ENCODE measurements at places on chromosomes 11 and 22.

- DNase-seq = no peak
- peaks cover 84% of the 10 kb centered on the region for H3K27me3 ChIP-seq
- no peaks in the 10 kb centered on the region for H3K36me3 ChIP-seq
- H3K4me1 ChIP-seq = peaks cover 8% of the 10 kb centered on the region
- H3K4me3 ChIP-seq = no peak overlapping the region
- no peak overlapping the region for H3K27ac ChIP-seq
Measured at GRCh38 chr22:45497351-45498145, 5.1 kb upstream of the FBLN1 start.

- DNase-seq = no peak
Measured at GRCh38 chr11:133842053-133842452, 3.3 kb downstream of the SPATA19 start.

GRCh38 chr11:34050581-34051348 lies 766 bp upstream of the CAPRIN1 start:
- H3K27me3 ChIP-seq = no peaks in the 10 kb centered on the region
- H3K4me3 ChIP-seq = peak overlapping the region; percentile 99
- DNase-seq = no peak
- H3K27ac ChIP-seq = peak overlapping the region; percentile 98
- H3K4me1 ChIP-seq = peaks cover 16% of the 10 kb centered on the region

DNA sequence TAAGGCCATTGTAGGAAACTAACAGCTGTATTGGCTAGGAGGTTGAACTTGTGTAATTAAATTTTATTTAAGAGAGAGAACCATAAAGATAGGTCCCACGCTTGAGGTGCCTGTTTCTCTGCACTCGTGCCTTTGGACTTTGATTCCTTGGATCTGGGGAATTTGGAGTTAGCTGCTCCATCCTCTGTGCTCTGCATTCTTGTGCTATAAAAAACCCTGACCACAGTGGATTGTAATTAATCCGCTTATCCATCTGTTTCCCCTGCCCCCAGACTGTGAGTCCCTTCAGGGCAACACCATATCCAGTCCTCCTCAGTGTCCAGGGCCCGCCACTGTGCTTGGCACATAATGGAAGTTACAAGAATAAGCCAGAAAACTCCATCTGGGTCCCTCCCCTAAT lies 169.8 kb downstream of the SPON1 start:
- no peak overlapping the region for H3K4me3 ChIP-seq
- no peaks in the 10 kb centered on the region for H3K36me3 ChIP-seq
- H3K4me1 ChIP-seq = no peaks in the 10 kb centered on the region
- H3K27me3 ChIP-seq = no peaks in the 10 kb centered on the region
- DNase-seq = no peak

GRCh38 chr11:14345668-14346067 lies 13.3 kb downstream of the RRAS2 start:
- no peaks in the 10 kb centered on the region for H3K27me3 ChIP-seq
- peaks cover 43% of the 10 kb centered on the region for H3K4me1 ChIP-seq
- H3K4me3 ChIP-seq = no peak overlapping the region
- H3K36me3 ChIP-seq = peaks cover 6% of the 10 kb centered on the region

GRCh38 chr11:86608251-86608799 lies 64.1 kb downstream of the ME3 start:
- no peaks in the 10 kb centered on the region for H3K4me1 ChIP-seq
- H3K36me3 ChIP-seq = no peaks in the 10 kb centered on the region
- peak; percentile 23 for DNase-seq
- no peaks in the 10 kb centered on the region for H3K27me3 ChIP-seq
